ENCODE measurements at places on chromosomes 2 and 18.
A peak's percentile ranks its signal among the peaks of the same experiment; 100 is the strongest.

DNA sequence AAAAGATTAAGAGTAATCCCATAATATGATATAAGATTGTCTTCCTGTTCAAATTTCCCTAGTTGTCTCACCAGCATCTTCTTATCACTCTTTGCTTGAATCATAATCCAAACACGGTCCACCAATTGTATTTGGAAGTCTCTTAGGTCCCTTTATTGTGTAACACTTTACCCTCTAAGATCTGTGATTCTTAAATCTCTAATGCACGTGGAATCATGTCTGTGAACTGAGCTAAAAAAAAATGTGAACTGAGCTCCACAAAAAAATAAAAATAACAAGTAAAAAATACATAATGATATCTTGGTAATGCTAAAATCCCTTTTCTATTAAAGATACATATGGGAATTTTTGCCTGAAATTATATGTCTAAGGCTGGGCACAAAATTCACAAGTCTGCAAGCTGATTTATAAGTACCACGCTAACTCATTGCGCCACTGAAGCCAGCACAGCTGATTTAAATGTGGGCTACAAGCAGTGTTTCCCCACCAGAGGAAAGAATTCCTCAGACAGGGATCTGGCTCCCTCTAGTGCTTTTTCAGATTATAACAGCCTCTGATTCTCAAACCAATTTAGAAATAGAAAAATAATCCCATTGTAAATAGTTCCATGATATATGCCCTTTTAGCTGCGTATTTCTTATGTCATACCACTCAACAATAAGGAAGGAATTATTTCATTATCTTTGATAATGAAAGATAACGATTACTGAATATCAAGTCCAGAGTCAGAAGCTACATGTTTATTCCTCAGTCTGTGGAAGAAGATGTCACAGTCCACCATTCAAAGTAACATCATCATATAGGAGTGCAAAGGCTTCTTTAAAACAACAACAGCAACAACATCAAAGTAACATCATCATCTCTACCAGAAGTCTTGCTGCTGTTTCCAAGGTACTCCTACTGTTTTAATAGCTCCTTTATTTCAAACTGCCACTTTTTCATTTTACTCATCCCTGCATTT lies 22.9 kb downstream of the RBM43 start:
- peak; percentile 81 for DNase-seq

- no peak for DNase-seq
These were observed 176.2 kb downstream of the TRABD2A start for GRCh38 chr2:84704505-84705244.

- DNase-seq = no peak
These were observed 114.5 kb downstream of the ADCYAP1 start for GRCh38 chr18:1019191-1019590.

DNA sequence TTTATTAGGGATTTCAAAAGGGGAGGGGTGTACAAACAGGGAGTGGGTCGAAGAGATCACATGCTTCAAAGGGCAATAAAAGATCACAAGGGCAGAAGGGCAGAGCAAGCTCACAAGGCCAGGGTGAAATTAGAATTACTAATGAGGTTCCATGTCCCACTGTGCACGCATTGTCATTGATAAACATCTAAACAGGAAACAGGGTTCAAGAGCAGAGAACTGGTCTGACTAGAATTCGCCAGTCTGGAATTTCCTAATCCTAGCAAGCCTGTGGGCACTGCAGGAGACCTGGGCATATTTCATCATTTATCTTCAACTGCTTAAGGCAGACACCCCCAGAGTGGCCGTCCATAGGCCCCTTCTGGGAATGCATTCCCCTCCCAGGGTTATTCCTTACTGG lies 408.2 kb downstream of the ZNF804A start:
- no peak for DNase-seq

GRCh38 chr2:11466307-11467128 lies 557 bp upstream of the E2F6 start:
- no peak for DNase-seq

Data from fibroblast of upper back skin (primary cell).